ENCODE measurements at places on chromosomes 6 and 20. TPM values are rescaled to one million over a fixed set of nuclear protein-coding genes. Genes with fewer than 3 reads are reported as not detected.

Gene BPIFB2
- not detected for total RNA-seq

- DNase-seq, result no peak
- H3K4me1 ChIP-seq, result no peaks in the 10 kb centered on the region
- no peaks in the 10 kb centered on the region for H3K36me3 ChIP-seq
- no peak overlapping the region for H3K27ac ChIP-seq
Observed at GRCh38 chr6:162026843-162027242, 700.7 kb downstream of the PRKN start.

DNA sequence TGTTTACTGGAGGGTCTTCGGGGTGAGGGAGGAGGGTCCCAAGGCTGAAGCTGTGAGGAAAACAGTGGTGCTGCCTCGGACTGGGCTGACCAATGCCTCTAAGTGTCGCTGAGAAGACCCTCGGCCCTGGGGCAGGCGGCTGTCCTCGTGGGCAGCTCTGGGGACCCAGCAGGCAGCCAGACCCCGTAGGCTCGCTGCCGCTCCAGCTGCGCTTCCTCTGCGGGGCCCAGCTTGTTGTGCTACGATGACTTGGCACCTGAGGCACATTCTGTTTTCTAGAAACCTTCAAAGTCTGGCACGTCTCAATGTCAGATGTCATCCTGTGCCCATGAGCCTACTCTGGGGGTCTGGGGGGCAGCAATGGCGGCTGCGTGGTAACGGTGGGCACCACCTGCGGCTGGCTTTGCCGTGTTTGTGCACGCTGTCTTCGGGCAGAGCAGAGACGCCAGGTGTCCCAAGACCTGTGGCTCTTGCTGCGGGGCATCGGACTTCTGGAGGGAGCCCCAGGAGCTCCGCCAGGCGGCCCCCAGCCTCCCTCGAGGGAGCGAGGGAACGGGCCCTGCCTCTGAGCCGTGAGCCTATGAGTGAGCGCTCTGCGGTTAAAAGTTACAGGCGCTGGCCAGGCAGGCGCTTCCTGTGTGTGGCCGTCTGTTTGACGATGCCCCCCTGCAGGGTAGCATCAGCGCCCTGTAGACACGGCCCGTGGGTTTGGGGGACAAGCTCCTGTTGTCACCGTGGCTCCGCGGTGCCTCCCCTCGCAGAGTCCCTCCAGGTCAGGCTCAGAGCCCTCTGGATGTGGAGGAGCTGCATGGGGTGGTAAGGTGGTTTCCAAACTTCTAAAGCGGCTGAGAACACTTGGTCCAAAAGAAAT lies 6.8 kb downstream of the SLC17A9 start:
- peaks cover 2% of the 10 kb centered on the region for H3K27me3 ChIP-seq
- H3K27ac ChIP-seq, result no peak overlapping the region
- H3K4me1 ChIP-seq, result no peaks in the 10 kb centered on the region
- no peaks in the 10 kb centered on the region for H3K36me3 ChIP-seq

- peaks cover 4% of the 10 kb centered on the region for H3K36me3 ChIP-seq
- H3K4me3 ChIP-seq, result no peak overlapping the region
- H3K27ac ChIP-seq, result no peak overlapping the region
- H3K27me3 ChIP-seq, result no peaks in the 10 kb centered on the region
Observed at GRCh38 chr6:149393002-149393679, 6.9 kb upstream of the SUMO4 start.

GRCh38 chr6:15061908-15062515 lies 183.9 kb upstream of the JARID2 start:
- H3K36me3 ChIP-seq, result no peaks in the 10 kb centered on the region
- peaks cover 19% of the 10 kb centered on the region for H3K4me1 ChIP-seq
- H3K4me3 ChIP-seq, result no peak overlapping the region
- H3K27me3 ChIP-seq, result no peaks in the 10 kb centered on the region

- DNase-seq, result no peak
- no peaks in the 10 kb centered on the region for H3K36me3 ChIP-seq
- H3K27ac ChIP-seq, result no peak overlapping the region
- H3K4me3 ChIP-seq, result no peak overlapping the region
- no peaks in the 10 kb centered on the region for H3K27me3 ChIP-seq
- H3K4me1 ChIP-seq, result no peaks in the 10 kb centered on the region
Observed at GRCh38 chr6:77040568-77041195, 422.6 kb downstream of the HTR1B start.

Gene NNAT
- not detected for total RNA-seq

DNA sequence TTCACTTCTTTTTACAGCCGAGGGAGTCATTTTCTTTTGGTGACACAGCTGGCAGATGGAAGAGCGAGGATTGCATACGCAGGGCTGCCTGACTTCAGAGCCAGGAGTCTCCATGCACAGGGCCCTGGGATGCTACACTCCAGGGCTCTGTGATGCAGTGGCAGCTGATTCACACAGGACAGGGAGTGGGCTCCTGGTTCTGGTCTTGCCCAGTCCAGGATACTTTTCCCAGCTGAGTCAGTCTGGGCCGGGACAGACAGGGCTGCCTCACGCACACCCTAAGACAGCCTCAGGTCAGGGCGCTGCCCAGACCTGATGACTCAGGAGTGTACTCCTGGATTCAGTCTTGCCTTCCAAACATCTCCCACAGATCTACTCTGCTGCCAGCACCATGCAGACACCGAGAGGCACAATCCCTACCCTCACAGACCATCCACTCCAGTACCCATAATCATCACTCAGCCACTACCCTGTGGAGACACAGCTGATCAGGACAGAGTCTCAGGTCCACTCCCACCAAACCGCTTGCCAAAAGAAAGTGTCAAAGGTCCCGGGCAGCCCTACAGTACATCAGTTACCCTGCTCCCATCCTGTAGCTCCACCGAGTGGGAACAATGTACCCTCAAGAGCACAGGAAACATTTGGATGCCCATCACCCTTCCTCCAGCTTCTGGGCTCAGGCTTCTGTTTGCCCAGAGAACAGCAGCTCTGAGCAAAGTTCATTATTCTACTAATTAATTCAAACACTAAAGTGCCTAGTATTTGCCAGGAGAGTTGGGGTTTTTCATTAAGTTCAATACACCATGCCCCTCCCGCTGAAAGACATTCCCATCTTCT lies 11.5 kb downstream of the SDC4 start:
- H3K36me3 ChIP-seq, result peaks cover 52% of the 10 kb centered on the region
- H3K27me3 ChIP-seq, result no peaks in the 10 kb centered on the region
- H3K4me1 ChIP-seq, result peaks cover 62% of the 10 kb centered on the region
- H3K4me3 ChIP-seq, result peak overlapping the region; percentile 10

DNA sequence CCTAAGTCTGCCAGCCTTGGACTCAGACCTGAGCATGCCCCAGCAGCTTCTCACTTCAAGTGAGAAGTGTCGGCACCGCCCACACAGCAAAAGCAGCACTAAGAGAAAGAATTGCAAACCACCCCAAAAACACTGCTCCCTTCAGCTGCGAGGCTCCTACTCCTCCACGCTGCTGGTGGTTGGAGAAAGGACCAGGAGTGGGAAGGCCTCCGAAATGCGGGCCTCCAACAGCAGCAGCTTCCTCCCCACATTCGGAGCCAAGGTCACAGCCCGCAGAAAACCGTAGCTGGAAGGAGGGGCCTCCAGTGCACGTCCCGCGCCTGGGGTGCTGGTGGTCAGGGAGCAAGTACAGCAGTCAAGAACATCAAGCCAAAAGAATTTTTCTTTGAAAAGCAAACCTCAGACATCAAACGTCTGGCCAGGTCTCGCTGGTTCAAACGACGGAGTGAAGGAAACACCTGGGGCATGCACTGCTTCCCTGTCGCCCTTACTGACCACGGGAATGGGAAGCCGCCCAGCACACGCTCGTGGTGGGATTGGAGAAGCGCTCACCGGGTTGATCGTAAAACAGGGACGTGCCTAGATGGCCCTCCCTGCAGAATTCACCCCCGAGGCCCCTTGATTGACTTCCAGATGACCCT lies 185.6 kb upstream of the CST7 start:
- no peak for DNase-seq
- H3K36me3 ChIP-seq, result no peaks in the 10 kb centered on the region
- H3K27ac ChIP-seq, result no peak overlapping the region
- peaks cover 53% of the 10 kb centered on the region for H3K27me3 ChIP-seq

Gene FAM209A
- total RNA-seq, result 0.51 TPM

DNA sequence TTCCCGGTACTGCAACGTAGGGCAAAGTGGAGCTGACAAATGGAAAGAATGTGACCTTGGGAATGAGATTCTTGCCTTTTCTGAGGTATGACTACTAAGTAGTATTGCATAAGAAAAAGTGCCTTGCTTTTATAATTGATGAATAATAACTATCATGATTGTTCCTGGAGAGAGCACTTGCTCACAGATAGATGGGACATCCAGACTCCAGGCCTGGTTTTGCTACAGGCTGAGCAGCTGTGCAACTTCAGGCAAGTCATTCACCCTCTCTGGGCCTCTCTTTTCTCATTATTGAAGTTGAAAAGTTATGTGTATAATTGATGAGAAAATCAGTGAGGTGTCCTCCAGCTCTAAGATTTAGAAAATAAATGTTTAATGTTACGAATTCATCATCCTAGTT lies 53.6 kb upstream of the MBOAT1 start:
- H3K36me3 ChIP-seq, result no peaks in the 10 kb centered on the region
- no peaks in the 10 kb centered on the region for H3K27me3 ChIP-seq
- peaks cover 17% of the 10 kb centered on the region for H3K4me1 ChIP-seq
- no peak overlapping the region for H3K4me3 ChIP-seq
- no peak for DNase-seq

Gene SCGN
- total RNA-seq, result not detected

Gene STK38
- 25.7 TPM for total RNA-seq

DNA sequence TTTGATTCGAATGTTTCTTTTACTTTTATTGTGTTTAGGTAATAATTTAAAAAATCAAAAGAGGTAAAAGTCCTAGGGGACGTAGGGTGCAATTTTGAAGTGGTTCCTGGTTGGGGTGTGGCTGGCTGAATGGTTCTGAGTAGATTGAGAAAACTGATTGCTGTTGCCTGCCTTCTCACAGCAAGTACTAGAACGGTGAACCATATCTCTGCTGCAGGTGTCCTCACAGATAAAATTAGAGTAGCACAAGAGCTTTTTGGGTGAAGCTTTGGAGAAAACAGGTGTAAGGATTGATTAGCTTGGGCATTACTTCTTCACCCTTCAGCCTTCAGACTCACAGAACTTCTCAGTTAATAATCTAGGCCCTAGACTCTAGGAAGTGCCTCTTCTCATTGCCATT lies 19.8 kb upstream of the GJA10 start:
- no peaks in the 10 kb centered on the region for H3K27me3 ChIP-seq
- H3K27ac ChIP-seq, result no peak overlapping the region
- H3K4me3 ChIP-seq, result no peak overlapping the region
- no peak for DNase-seq
- peaks cover 6% of the 10 kb centered on the region for H3K36me3 ChIP-seq

DNA sequence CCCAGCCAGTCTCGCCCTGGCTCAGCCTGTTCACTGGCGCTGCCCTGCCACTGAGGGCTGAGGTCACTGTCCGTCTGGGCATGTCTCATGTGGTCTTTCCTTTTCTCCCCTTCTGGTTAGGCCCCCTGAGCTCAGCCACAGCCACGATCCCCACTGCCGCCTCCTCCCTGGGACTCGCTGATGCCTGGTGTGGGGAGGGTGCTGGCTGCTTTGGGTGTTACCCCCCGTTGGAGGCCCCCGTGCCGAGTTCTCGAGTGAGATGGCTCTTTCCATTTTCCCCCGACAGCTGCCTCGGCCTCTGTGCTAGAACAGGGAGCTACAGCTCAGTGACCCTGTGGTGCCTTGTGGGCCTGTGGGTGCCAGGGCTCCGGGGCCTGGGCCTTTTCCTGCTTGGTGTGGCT lies 14.9 kb upstream of the TCFL5 start:
- H3K4me1 ChIP-seq, result peaks cover 6% of the 10 kb centered on the region
- DNase-seq, result no peak
- no peak overlapping the region for H3K4me3 ChIP-seq
- H3K27ac ChIP-seq, result no peak overlapping the region
- H3K27me3 ChIP-seq, result no peaks in the 10 kb centered on the region

- peaks cover 6% of the 10 kb centered on the region for H3K36me3 ChIP-seq
- H3K27me3 ChIP-seq, result peaks cover under 1% of the 10 kb centered on the region
- H3K4me3 ChIP-seq, result no peak overlapping the region
- DNase-seq, result no peak
- no peaks in the 10 kb centered on the region for H3K4me1 ChIP-seq
Observed at GRCh38 chr20:57082357-57082945, 184.0 kb downstream of the BMP7 start.

GRCh38 chr6:26232940-26233648 lies 131.9 kb upstream of the BTN3A2 start:
- H3K36me3 ChIP-seq, result no peaks in the 10 kb centered on the region
- H3K27me3 ChIP-seq, result no peaks in the 10 kb centered on the region
- peak; percentile 95 for DNase-seq
- peak overlapping the region; percentile 68 for H3K4me3 ChIP-seq

GRCh38 chr6:134021396-134022122 lies 30.9 kb downstream of the SLC2A12 start:
- H3K27me3 ChIP-seq, result no peaks in the 10 kb centered on the region
- H3K4me1 ChIP-seq, result peaks cover 41% of the 10 kb centered on the region
- no peaks in the 10 kb centered on the region for H3K36me3 ChIP-seq
- no peak for DNase-seq
- no peak overlapping the region for H3K4me3 ChIP-seq

GRCh38 chr6:41947581-41948220 lies 6.1 kb upstream of the CCND3 start:
- no peaks in the 10 kb centered on the region for H3K4me1 ChIP-seq
- H3K4me3 ChIP-seq, result no peak overlapping the region
- H3K27me3 ChIP-seq, result no peaks in the 10 kb centered on the region
- H3K36me3 ChIP-seq, result no peaks in the 10 kb centered on the region
- no peak for DNase-seq

Gene DCBLD1
- 31.1 TPM for total RNA-seq

- no peak overlapping the region for H3K27ac ChIP-seq
- peaks cover 16% of the 10 kb centered on the region for H3K27me3 ChIP-seq
- H3K36me3 ChIP-seq, result no peaks in the 10 kb centered on the region
- DNase-seq, result no peak
- H3K4me1 ChIP-seq, result peaks cover 13% of the 10 kb centered on the region
- no peak overlapping the region for H3K4me3 ChIP-seq
Observed at GRCh38 chr20:24632581-24632980, 163.2 kb downstream of the SYNDIG1 start.

DNA sequence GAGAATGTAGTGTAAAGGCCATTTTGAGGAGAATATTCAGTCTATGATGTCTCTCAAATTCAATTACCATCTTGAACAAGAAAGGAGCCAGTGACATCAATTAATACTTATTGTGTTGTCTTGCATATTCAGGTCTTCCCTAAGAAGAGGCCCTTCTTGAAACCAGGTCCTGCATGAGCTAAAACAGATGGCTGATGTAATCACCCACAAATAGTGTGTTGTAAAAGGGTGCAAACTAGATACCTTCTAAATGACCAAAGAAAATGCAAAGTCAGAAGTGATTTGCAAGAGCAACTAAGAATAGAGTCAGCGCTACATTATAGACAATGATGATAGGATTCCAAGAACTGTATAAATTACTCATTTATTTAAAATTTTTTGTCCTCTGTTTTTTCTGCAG lies 97.0 kb downstream of the BTBD3 start:
- peaks cover 16% of the 10 kb centered on the region for H3K27me3 ChIP-seq
- DNase-seq, result no peak
- H3K27ac ChIP-seq, result no peak overlapping the region
- no peaks in the 10 kb centered on the region for H3K4me1 ChIP-seq
- H3K4me3 ChIP-seq, result no peak overlapping the region
- H3K36me3 ChIP-seq, result no peaks in the 10 kb centered on the region
